ENCODE measurements at places on chromosomes 2 and 18. TPM values are rescaled to one million over a fixed set of nuclear protein-coding genes. Genes with fewer than 3 reads are reported as not detected.

GRCh38 chr2:56749152-56749752, 565.5 kb downstream of the CCDC85A start:
- DNase-seq: no peak

NBEAL1 gene
- total RNA-seq: 89.1 TPM

DNA sequence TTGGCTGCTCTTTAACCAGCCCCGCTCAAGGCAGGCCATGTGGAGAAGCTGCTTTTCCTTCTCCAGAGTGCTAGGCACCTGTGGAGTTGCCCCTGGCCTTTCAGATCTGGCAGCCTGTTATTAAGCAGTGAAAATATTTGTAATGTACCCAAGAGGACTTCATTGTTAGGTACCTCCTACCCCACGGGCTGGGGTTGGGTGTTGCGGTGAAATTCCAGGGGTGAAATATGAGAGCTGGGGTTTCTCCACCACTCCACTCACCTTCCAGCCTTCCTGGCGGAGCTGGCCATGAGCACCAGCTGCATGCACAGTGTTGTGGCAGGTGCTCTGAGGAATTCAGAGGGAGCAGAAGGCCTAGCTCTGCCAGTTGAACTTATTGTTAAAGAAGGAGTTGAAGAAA, 39.1 kb downstream of the NTSR2 start:
- no peak for DNase-seq

GRCh38 chr2:3313781-3314375, 63.7 kb downstream of the EIPR1 start:
- no peak for DNase-seq

DNA sequence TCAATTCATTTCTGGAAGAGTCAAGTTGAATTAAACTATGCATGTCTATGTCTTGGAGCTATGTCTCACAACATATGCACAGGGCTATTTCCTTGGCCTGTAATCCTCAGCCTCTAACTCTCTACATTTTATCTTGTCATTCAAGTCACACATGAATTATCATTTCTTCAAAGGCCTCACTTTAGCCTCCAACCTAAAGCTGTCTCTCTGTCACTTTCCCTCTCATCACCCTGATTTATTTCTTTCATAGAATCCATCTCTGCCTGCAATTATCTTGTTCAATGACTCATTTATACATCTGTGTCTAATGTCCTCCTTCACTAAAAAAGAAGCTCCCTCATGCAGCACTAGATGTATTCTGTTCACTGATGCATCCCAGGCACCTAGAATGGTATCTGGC, 614.2 kb upstream of the REG3G start:
- no peak for DNase-seq

RAB27B gene
- total RNA-seq: 9.7 TPM

- DNase-seq: no peak
These were observed 102.9 kb downstream of the CABLES1 start for GRCh38 chr18:23238152-23238531.

DNA sequence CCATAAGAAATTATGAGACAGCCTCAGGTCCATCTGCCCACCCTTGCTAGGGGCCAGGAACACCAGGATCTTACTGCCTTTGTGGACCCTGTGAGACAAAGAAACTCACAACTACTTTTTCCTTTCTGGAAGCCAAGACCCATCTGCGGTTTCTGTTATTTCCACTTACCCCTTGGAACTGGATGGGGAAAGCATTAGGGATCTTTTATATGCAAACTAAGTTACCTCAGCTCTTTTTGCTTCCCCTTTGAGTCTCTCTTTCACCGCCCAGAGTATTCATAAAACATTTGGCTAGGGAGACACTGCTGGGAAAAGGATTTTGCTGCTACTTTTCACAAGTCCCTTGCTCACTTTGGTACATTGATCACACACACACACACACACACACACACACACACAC, 95.7 kb downstream of the ZNF385B start:
- no peak for DNase-seq

KCNS3 gene
- total RNA-seq: 19.0 TPM

DNA sequence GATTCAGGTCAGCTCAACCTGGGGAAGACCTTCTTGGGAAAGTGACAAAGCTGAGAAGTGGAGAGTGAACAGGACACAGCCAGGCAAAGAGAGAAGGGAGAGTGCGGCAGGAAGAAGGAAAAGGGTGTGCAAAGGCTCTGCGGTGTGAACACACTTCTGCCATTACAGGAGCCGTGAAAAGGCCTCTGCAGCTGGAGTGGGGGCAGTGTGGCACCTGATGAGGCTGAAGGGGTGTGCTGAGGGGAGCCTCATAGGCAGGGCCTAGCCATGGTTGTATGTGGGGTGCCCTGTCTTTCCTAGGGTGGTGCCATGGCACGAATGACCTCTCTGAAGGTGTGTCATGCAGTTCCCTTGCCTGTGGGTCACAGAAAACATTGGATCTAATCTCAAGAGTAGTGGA, 347.6 kb downstream of the CYRIA start:
- DNase-seq: no peak

- DNase-seq: peak; percentile 92
These were observed 25.9 kb downstream of the MLPH start for GRCh38 chr2:237512774-237513466.

Data from left colon (tissue), 2 donors.